T-helper 2 cell (primary cell): ENCODE measurements at places on chromosomes 11 and 22.

- DNase-seq, result no peak
Measured at GRCh38 chr11:114181195-114181594, 115.0 kb upstream of the NNMT start.

GRCh38 chr22:43106302-43106701 lies 4.2 kb upstream of the BIK start:
- no peak for DNase-seq

DNA sequence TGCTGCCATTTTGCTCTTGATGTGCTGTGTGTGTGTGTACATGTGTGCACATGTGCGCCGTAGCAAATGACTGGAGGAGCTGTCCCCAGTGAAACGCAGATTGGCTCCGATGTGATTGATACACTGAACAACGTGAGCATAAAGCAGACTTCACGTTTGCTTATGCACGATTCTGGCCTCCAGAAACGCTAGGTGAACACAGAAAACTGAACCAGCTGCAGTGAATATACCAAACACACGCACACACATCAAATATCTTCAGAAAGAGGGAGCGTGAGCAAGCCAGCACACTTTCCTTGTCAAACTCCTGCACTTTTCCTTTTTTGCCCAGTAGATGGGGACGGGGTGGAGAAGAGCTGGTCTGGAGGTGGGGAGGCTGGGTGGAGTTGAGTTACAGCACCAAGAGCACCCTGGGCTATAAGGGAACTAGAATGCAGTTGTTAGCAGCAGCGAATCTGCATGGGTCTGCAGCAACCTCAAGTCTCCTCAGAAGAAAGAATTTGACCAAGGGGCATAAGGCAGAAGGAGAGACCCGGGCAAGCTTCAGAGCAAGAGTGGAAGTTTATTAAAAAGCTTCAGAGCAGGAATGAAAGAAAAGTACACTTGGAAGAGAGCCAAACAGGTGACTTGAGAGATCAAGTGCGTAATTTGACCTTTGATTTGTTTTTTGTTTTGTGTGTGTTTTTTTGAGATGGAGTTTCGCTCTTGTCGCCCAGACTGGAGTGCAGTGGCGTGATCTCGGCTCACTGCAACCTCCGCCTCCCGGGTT lies 77.8 kb upstream of the CADM1 start:
- no peak for DNase-seq

DNA sequence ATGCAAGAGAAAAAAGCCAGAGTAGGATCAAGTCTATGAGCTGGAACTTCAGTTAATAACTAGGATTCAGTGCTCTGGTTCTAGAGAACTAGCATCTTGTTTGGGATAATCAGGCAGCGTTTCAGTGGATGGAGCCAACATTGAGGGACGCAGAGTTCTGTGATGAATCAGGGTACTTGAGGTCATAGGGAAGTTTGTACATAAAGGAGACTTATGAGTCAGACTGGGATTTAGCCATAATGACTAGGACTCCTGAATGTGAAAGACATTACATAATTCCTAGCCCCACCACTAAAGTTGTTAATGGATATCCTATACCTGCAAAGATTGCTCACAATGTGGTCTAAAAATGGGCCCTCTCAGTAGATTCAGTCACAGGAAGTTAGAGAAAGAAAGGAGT lies 6.8 kb downstream of the SLN start:
- no peak for DNase-seq

DNA sequence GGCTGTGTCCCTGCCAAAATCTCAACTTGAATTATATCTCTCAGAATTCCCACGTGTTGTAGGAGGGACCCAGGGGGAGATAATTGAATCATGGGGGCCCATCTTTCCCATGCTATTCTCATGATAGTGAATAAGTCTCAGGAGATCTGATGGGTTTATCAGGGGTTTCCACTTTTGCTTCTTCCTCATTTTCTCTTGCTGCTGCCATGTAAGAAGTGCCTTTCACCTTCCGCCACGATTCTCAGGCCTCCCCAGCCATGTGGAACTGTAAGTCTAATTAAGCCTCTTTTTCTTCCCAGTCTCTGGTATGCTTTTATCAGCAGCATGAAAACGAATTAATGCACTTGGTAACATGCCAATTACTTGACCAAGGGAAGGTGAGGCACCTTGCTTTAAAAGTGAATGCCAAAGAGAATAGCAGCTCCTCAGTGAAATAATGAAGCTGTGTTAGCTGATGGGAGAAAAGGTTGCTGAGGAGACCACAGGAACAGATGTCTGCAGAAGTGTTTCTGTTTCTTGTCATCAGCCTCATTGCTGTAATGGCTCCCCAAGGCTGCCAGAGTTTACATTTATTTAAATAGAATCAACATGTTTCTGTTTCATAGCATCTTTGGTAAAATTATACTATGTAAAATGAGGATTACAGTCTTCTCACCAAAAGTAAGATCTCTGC lies 89.0 kb upstream of the CD44 start:
- no peak for DNase-seq

- no peak for DNase-seq
Measured at GRCh38 chr11:96055706-96056387, 131.9 kb upstream of the MTMR2 start.

DNA sequence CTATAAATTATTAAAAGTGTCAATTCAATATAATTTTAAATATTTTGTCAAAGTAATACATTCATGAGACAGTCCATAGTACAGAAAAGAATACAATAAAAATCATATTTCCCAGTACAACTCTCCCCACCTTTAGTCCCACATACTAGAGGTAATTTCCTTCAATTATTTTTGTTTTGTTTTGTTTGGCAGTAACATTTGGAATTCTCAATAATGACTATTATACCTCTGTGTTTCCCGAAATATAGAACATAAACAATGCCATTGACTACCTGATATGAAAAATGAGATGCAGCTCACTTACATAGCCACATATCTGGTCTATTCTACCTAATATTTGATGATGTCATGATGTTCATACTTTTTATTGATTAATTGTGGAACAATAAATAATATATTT lies 24.4 kb upstream of the CASP4 start:
- no peak for DNase-seq

- DNase-seq, result no peak
Measured at GRCh38 chr11:6615882-6616585, 3.2 kb downstream of the TPP1 start.

GRCh38 chr11:122724520-122724919 lies 69.0 kb downstream of the UBASH3B start:
- DNase-seq, result no peak

- no peak for DNase-seq
Measured at GRCh38 chr11:36345084-36345511, 49.0 kb downstream of the PRR5L start.

GRCh38 chr22:27962268-27963044 lies 43.4 kb upstream of the PITPNB start:
- no peak for DNase-seq

DNA sequence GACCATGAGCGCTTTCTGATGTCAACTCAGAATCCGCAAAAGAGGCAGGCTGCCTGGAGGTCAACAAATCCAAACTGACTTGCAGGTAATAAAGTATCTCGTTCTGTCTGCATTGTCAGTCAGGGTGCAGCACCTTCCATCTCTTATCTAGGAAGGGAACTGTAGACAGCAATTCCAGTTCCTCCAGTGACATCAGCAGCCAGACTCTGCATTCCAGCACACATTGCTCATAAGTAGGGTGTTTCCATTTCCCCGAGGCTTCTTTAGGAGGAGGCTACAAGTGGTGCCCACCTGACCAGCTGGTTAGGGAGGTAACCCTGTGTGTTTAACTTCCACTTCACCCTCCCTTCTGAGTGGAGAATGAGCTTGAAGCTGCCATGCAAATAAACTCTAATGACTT lies 53.3 kb downstream of the NTM start:
- no peak for DNase-seq

GRCh38 chr11:69694781-69695180 lies 9.0 kb downstream of the FGF19 start:
- DNase-seq, result no peak

- no peak for DNase-seq
Measured at GRCh38 chr11:79152511-79152910, 288.3 kb downstream of the TENM4 start.

GRCh38 chr22:25131198-25131887 lies 68.3 kb upstream of the CRYBB3 start:
- no peak for DNase-seq
